ENCODE measurements at places on chromosomes 3 and 15.
A peak's percentile ranks its signal among the peaks of the same experiment; 100 is the strongest.

GRCh38 chr15:89167267-89168176, 53.9 kb downstream of the RLBP1 start:
- no peak for DNase-seq

DNA sequence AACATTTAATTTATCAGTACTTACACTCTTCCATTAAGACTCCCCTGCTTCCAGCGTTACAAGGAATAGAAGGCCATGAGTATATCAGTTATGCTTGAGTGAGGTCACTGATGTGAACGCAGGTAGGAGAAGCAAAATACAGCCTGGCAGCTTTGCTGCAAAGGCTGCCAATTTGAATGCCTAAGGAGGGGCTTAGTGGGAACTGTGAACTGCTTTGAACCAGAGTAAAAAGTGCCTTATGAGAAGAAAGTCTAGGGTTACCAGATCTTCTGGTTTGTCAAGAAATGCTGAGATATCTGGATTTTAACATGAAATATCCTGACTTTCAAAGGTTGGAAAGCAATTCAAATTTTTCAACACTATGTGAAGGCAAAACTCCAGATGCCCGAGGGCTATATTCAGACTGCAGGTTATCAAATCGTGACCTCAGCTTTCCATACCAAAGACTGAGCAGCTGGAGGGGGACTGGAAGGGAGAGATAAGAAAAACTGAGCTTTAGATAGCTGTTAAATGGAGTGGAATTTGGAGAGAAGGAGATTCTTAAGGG, 446.3 kb upstream of the NECTIN3 start:
- DNase-seq: no peak

GRCh38 chr3:30011237-30011803, 595.1 kb upstream of the TGFBR2 start:
- no peak for DNase-seq

GRCh38 chr3:66642484-66642883, 141.7 kb upstream of the LRIG1 start:
- DNase-seq: no peak

- DNase-seq: no peak
Observed at GRCh38 chr15:86355361-86355760, 275.7 kb downstream of the AGBL1 start.

- DNase-seq: no peak
Observed at GRCh38 chr3:10474847-10475246, 30.5 kb downstream of the ATP2B2 start.

GRCh38 chr3:57065588-57065987, 5.1 kb downstream of the SPATA12 start:
- DNase-seq: no peak

DNA sequence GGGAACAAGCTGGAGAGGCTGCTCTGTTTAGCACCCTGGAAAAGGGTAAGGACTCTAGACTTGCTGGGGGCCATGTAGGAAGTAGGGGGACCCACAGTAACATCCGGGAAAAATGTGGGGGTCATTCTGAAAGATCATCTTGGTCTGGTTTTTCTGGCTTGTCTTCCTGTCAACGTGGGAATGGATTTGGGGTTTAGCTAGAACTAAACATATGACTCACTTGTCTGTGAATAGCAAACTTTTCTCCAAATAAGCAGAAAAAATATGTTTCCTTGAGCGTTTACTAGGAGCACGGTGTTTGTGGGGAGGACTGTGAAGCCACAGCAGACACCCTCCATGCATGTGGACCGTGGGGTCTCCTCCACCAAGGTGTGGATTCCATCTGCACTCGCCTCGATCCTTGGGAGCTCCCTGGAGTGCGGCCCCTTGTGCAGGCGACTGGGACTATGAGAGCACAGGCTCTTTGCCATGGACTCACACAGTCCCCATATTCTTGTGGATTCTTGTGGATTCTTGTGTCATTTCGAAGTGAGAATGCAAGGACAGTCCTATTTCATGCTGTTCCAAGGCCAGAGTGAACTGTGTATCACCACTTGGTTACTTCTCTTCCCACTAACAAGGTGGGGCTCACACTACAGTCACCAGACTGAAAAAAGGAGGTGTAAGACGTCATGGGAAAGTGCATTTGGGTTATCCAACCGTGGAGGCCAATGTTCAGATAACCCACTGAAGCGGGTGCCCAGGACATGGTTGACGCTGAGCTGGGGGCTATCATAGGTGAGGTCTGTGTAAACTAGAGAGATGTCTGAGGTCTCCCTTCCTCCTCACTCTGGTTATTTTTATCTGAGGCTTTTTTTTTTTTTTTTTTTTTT, 25.5 kb downstream of the PGPEP1L start:
- DNase-seq: no peak

DNA sequence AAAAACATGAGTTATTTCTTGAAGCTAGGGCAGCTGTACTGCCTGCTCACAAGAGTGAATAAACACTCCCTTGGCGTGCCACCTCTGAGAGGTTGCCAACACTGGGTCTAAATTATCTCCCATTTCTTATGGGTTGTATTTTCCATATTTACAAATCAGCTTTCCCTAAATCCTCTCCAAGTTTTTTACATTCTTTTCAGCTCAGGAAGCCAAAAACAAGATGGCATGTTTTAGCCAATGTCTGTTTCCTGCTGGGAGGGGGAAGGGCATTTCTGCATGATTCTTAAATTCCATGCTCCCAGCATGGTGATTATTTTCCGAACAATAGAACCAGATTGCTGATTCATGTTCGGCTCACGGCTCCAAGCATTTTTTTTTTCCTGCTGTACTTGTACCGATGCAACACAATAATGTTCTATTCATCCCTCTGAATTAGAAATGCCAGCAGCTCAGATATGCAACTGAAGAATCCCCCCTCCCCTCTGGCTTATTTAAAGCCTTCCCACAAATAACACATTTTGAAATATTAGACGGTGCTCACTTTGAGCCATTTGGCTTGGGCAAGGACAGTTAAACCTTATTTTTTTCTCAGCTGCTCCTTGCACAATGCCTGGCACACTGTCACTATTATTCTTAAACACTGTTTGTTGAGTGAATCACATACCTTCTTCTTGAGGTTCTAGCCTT, 252.5 kb downstream of the THRB start:
- no peak for DNase-seq

DNA sequence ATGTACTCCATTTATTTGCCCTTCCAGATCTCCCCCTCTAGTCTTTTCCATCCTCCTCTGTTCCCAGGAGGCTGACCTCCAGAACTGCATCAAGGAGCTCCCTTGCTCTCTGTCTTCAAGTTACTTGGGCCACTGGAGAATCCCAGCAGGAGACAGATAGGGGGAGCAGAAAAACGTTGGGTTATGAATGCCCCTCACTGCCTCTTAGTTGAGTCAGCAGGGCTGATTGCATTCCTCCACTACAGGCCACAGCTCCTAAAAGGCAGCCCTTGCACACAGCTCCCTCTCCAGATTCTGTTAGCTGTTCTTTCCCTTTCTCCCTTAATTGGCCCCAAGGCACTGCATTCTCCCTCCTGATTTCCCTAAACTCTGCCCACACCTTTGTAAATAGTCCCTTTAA, 12.4 kb upstream of the CEP152 start:
- no peak for DNase-seq

DNA sequence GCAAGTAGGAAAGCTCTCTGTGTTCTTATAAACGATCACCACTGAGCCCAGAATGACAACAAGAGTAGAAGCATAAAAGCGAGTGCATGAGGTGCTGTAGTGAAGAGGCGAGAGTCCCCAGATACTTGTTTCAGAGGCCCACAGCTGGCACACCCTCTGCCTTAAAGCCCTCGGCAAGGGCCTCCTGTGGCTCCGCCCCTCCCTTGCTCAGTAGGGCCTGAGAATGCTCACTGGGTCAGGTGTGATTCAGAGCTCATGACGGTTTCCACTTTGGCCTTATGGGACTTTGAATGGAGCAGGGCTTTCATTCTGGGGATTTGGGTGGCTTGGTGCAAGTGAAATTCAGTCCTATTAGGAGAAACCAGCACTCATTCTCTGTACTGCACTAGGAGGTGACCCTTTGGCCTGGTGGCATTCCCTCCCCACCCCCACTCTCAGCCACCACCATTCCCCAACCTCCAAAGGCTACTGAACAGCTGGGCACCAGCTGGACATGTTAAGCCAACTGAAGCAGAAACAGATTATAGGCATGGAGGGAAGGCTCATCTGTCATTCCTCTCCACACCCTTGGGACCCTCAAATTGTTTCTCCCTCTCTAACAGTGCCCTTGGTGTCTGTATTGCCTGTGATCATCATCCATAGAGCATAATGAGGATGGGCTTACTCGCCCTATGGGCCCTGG, 109.6 kb upstream of the CTDSPL start:
- DNase-seq: no peak

DNA sequence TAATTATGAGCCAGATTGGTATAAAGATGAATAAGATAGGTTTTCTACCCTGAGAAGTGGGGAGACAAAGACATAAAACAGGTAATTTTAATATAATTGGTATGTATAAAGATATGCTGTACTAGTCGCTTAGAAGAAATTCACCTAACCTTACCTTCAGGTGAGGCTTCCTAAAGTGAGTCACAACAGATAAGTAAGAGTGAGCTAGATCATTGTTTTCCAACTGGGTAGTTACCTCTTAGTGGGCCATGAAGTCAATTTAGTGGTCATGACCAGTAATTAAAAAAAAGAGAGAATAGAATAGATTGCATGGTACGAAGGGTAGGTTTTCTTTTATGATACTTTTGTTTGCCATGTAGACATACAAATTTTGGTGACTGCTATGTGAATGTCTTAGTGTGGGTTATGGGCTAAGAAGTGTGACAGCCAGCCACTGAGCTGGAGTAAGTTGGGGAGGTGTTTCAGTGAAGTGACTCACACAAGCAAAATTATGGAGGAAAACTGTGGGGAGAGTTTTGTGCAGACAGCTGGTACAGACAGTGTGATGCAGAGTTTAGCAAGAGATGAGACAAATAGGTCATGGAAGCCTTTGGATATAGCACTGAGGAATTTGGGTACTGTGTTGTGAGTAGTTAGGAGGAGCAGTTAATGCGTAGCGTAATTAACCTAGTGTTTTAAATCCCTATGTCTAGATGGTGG, 8.2 kb downstream of the TRNT1 start:
- no peak for DNase-seq

- DNase-seq: peak; percentile 21
Observed at GRCh38 chr3:50675179-50676030, 678 bp downstream of the DOCK3 start.

DNA sequence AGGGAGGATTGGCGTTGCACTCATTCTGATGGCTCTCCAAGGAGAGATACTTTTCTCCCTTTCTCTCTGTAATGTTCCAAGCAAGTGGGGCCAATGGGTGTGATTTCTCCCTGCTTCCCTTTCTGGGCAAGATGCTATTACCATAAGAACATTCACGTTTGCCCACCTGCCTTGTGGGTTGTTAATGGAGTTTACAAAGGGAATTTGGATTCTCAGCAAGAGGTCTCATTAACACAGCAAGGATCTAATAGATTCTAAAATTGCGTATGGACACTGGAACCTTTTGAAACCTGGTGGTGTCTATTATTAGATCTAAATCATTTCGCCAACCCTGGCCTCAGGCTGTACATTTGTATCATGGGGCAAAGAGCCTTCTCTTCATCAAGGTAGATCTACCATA, 74.1 kb downstream of the SLCO3A1 start:
- DNase-seq: peak; percentile 86

- DNase-seq: no peak
Observed at GRCh38 chr15:99682455-99682854, 50.8 kb downstream of the LYSMD4 start.

DNA sequence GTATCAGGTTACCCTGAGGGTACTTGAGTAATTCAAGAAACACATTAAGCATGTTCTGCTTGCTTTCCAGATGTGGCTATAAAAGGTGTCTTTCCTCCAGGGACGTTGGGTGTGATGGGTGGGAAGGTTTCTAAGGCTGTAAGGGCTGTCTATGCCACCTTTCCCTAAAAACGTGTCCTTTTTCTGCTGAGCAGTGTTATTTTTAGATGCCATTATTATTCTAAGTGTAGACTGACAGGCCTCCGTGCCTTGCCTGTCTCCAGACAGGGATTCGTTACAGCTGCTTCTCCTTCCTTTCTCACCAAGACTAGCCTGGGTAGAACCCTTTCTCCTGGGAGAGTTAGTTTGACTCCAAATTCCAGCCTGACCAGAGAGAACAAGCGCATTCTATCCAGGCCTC, 26.8 kb upstream of the RHO start:
- DNase-seq: no peak

GRCh38 chr3:125061170-125061569, 5.4 kb upstream of the HEG1 start:
- no peak for DNase-seq

DNA sequence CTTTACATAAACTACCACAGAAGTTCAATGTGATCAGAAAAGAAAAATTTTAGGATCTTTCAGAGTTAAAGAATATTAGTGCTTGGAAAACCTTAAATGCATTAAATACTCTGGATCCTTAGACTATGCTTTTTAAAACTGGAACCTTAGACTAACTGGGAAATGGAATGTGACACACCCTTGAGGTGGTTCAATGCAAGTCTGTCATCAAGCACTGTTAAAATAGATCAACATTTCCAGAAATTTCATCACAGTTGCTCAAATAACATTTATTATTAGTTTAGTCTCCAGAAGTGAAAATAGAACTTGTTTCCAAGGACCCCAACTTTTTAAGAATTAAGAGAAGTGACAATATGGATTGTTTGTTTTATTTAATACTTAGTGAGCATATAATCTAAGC, 71.8 kb downstream of the GAP43 start:
- no peak for DNase-seq

GRCh38 chr15:34056911-34057310, 17.9 kb upstream of the AVEN start:
- DNase-seq: no peak

GRCh38 chr3:2153053-2153452, 54.4 kb downstream of the CNTN4 start:
- no peak for DNase-seq

DNA sequence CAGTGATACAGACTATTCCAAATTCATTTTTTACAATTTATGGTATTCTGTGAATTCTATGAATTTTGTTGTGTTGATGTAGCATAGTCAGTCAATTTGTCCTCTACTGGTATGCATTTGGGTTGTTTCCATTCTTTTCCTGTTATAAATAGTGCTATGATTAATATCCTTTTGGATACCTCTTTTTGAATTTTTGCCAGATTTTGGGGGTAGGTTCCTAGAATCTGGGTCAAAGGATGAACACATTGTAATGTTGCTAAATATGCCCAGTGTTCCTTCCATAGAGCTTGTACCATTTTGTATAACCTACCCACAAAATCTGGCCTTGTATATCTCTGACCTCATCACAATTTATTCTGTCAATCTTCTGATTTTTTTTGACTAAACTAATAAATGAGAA, 44.4 kb upstream of the C3orf38 start:
- no peak for DNase-seq

- no peak for DNase-seq
Observed at GRCh38 chr3:62378311-62378789, 5.0 kb upstream of the FEZF2 start.
